ENCODE measurements at places on chromosomes 7 and 10.

DNA sequence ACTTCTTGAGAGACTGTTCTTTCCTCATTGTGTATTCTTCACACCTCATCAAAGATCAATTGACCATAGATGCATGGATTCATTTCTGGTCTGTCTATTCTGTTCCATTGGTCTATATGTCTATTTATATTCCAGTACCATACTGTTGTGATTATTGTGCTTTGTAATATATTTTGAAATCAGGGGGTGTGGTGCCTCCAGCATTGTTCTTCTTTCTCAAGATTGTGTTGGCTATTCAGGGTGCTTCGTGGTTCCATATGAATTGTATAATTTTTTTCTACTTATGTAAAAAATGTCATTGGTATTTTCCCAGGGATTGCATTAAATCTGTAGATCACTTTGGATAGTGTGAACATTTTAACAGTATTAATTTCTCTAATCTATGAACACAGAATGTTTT, 106.5 kb downstream of the EPC1 start:
- DNase-seq: no peak

GRCh38 chr10:34206935-34207268, 608.2 kb downstream of the PARD3 start:
- DNase-seq: no peak

- DNase-seq: no peak
Observed at GRCh38 chr10:10020945-10021344, 996.7 kb upstream of the CELF2 start.

- DNase-seq: no peak
Observed at GRCh38 chr7:140982508-140982907, 32.2 kb downstream of the MRPS33 start.

GRCh38 chr7:74256491-74257408, 2.6 kb upstream of the RFC2 start:
- DNase-seq: no peak

GRCh38 chr10:31383810-31384588, 65.0 kb downstream of the ZEB1 start:
- no peak for DNase-seq

DNA sequence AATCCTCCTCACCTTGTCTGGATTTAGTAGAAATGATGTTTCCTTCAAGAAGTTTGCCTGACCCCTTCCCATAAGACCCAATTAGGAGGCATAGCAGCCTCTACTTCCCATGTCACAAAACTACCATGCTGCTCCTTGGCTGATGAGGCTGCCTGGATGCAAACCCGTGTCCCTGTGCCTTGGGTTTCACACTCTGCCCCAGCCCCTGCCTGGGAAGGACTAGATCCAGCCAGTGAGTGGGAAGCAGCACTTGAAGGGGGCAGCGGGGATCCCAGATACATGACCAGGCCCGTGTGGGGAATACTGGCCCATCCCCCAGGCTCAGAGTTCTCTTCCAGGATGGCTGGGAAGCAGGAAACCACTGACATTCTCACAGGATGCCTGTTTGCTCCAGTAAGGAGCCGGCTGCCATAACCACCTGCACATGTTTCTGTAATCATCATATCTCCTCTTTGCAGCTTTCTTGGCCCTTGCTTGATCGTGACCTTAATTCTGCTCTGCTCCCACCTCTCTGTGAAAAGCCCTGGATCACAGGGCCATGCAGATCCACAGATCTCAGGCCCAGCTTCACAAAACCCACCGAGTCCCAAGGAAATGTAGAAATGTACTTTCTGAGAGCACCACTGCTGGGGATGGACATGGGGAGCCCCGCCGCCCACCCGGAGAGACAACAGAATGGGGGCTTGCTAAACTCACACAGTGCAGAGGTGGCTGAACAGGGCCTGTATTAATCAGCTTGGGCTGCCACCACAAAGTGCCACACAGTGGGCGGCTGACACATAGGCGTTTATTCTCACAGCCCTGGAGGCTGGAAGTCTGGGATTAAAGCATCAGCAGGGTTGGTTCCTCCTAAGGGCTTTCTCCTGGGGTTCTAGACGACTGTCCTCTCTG, 287.8 kb upstream of the IGFBP3 start:
- no peak for DNase-seq

- DNase-seq: no peak
Observed at GRCh38 chr10:100101192-100102076, 19.8 kb upstream of the CPN1 start.

DNA sequence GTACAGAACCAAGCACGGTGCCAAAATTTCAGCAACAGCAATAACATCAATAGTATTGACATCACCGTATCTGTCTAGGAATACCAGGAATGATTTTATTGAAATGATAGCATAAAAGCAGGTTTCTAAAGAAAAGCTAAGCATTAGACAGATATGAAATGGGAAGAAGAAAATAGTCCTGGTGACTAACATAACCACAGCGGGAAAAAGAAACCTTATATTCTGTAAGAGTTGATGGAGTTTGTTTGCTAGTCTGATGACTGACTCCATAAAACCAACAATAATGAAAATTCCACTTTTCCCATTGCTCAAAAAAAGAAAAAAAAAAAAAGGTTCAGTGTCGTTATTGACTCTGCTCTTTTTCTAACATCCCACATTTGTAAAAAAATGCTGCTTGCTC, 668.3 kb downstream of the IPMK start:
- no peak for DNase-seq

GRCh38 chr10:131032329-131033165, 279.0 kb downstream of the TCERG1L start:
- DNase-seq: no peak

DNA sequence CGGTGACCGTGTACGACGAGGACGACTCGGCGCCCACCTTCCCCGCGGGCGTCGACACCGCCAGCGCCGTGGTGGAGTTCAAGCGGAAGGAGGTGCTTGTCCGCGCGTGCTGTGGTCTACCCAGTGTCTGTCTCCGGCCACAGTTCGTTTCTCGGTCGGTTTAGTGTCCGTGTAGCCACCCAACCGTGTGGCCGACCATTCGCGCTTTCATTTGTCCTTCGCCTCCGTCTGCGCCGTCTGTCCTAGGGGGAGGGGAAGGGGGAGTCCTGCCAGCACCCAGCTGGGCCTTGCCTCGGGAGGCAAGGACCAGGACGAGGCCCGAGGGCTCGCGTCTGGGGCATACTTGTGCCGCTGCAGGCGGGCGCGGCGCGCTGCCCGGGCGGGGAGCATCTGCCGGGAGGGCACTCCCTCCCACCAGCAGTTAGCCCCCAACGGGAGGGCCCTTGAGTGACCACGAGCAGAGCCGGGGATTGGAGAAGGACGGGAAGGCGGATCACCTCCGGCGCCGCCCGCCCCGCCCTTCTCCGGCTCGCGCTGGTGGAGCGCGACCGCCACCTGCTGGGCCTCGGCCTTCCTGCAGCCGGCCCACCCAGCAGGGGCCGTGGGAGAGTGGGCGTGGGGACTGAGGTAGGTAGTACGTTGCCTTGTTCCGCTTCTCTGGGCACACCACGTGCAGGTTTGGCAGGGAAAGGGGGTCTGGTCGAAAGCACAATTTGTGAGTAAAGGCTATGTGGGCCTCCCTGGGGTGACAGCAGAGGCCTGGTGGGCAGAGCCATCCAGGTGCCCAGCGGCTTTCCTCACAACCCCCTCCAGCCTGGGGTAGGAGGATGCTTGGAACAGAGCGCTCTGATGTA, 28.5 kb downstream of the RET start:
- DNase-seq: peak; percentile 53

- DNase-seq: no peak
Observed at GRCh38 chr10:9051328-9051974, 997.0 kb downstream of the GATA3 start.

- DNase-seq: no peak
Observed at GRCh38 chr10:76353237-76353851, 921.9 kb downstream of the LRMDA start.

- no peak for DNase-seq
Observed at GRCh38 chr7:122789156-122789555, 86.4 kb upstream of the RNF148 start.

DNA sequence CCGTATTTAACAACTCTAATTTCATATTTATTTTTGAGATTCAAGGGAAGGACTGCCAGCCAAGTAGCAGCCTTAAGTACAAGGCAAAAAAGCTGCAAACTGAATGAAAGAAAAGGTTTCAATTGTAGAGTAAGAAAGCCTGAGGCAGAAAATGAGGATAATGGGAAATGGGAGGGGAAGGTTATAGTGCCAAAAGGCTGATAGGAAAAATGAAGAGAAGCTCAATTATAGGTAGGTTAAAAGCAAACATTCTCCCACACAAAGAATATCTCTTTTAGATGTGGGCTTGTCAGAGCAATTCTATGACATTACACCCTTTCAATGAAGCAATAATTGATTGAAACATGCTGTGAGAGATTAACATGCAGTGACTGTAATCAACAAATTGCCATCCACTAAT, 175.3 kb downstream of the RAPGEF5 start:
- no peak for DNase-seq

DNA sequence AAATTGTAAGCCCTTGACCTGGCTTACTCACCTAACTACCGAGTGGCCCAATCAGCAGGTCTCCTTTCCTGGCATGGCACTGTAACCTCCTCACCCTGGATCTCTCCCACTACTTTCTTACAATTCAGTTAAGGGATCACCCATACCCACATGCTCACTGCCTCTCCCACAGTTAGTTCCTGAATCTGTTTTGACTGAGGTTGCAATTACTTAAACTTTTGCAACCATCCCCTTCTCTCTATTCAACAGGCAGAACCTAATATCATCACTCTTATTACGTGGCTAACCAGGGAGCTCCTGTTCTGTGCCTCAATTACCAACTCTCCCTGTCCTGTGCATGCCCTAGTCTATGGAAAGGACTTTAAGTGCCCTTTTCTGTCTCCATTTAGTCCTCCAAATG, 84.2 kb upstream of the IKZF1 start:
- no peak for DNase-seq

DNA sequence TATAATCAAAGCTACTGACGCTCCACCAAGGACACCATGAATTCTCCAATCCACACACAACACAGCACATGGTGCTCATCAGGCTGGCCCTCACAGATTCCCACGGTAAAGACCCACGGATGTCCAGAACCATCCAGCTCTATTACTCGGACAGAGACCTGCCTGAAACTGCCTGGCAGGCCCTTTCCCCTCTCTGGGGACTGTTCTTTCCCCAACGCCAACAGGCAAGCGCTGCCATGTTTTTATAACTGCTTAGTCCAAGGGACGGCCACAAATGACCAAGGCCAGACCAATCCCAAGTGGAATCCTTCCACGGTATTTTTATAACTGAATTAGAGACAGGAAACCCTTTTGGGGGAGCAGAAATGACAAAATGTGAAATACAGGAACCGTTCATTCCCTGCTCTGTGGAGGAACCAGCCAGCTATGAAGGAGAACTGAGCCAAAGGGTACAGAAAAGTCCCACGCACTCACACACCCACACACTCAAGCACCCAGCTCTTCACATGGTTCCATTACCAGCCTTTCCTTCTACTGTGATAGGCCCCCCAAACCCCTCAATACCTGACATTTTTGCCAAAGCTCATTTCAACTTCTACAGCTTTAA, 4.1 kb downstream of the PIP4K2A start:
- DNase-seq: peak; percentile 19

- DNase-seq: no peak
Observed at GRCh38 chr7:47391726-47392125, 190.2 kb downstream of the TNS3 start.

DNA sequence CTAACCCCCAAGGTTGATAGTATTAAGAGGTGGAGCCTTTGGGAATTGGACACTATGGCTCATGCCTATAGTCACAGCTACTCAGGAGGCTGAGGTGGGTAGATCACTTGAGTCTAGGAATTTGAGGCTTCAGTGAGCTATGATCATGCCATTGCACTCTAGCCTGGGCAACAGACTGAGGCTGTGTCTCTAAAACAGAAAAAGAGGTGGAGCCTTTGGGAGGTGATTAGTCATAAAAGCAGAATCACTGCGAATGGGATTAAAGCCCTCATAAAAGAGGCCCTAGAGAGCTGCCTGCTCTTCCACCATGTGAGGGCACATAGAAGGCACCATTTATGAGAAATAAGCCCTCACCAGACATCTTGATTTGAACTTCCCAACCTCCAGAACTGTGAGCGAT, 81.9 kb downstream of the SKAP2 start:
- no peak for DNase-seq

- no peak for DNase-seq
Observed at GRCh38 chr7:158273138-158273651, 314.4 kb downstream of the PTPRN2 start.

DNA sequence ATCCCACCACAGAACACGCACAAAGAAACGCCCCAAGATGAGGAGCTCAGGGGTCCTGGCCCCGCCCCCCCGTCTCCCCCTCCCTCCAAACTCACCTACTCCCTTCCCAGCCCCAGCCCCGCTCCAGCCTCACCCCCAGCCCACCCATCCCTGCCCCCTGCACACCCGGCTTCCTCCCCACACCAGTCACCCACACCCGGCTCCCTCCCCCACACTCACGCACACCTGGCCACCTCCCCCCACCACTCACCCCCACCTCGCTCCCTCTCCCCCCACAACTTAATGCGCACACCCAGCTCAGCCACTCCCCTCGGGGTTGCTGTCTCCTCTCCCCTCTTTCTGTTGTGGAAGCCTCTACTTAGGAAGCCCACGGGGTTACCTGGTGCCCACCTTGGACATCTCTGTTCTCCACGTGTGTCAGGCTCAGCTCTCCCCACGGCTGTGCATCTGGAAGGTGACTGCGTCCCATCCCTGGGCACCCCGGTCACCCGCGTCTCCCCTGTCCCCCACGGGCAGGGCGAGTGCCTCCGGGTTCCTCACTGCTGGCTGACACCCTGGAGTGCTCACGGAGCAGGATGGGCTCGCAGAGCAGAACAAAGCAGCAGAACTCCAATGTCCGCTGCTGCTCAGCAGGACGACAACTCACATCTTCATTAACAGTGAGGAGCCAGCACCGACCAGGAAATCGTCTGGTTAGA, 166.8 kb downstream of the USP6NL start:
- no peak for DNase-seq

GRCh38 chr10:26815500-26815899, 45.3 kb downstream of the ABI1 start:
- DNase-seq: no peak

DNA sequence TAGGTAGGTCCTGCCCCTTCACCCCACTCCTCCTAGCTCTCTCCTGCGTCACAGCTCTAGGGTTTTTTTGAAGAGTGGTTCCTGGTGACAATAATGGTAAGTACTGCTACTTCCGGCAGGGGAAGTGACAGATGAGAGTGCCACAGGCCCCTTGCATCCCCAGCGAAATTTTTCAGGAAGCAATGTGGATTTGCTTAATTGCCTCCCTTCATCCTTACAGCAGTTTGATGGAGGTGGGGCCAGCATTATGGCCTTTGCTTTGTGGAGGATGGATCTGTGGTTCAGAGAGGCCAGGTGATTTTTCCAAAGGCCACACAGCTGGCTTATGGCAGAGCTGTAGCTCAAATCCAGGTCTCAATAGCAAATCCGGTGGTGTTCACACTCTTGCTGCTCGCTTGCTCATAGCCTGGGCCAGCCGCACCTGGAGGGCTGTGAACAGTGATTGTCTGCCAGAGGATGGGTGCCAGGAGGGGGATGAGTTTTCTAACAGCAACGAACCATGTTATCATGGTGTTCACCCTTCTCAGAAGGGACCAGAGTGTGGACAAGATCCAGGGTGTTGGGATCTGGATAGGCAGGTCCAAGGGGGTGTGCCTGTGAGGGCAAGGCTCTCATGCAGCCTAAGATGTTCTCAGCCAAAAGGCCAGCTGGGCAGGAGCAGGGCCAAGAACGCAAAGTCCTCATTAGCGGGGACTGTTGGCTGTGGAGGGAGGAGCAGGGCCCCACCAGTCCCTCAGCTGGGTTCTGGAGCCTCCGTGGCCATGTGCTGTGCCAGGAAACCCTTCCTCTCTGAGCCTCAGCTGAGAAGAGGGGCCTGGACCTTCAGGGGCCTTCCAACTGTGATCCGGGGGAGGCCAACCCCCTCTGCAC, 89.0 kb downstream of the EMX2 start:
- DNase-seq: no peak
